Activated CD4-positive, alpha-beta T cell treated with anti-CD3 and anti-CD28 coated beads, Interleukin-2, amount 50 U/mL, for 1 hour (primary cell): ENCODE measurements at places on chromosomes 12 and 14.

GRCh38 chr12:41724216-41724615, 420.5 kb downstream of the GXYLT1 start:
- DNase-seq = no peak

DNA sequence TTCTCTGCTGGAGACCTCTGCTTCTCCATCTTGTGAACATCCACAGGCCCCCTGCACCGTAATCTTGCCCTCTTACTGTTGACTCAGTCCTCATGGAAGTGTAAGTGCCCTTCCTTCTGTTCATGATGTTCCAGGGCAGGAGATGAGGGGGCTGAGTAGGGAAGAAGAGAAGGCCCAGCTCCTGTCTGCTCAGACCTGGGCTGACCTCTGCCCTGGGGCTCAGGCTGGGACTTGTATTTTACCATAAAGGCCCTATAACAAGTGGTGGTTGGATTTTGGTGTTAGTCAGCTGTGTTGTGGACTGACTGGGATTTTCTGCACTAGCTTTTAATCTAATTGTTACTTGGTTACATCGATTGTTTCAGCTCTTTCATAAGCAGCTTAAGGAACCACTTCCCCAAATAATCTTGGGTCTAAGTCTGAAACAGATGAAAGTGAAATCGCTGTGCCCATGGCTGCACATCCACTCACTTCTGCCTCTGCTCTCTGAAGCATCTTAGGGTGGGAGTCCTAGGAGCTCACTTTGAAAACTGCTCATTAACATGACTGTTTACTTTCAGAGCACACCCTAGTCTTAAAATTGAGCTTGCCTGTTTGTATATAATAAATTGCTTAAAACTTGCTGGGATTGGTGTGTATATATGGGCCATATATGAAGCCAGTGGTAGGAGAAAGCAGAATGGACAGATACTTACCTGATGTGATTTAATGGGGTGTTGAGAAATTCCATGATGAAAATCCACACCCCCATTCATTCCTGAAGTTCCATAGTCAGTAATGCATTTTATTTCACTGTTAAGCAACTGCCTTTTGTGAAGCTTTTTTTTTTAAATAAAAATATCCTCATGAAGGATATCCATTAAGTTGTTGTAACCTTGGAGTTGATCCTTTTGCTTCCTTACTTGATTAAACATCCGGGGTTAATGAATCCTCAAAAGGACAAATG, 17.7 kb downstream of the C12orf71 start:
- DNase-seq = no peak

- no peak for DNase-seq
Measured at GRCh38 chr12:2163177-2163941, 110.6 kb downstream of the CACNA1C start.

DNA sequence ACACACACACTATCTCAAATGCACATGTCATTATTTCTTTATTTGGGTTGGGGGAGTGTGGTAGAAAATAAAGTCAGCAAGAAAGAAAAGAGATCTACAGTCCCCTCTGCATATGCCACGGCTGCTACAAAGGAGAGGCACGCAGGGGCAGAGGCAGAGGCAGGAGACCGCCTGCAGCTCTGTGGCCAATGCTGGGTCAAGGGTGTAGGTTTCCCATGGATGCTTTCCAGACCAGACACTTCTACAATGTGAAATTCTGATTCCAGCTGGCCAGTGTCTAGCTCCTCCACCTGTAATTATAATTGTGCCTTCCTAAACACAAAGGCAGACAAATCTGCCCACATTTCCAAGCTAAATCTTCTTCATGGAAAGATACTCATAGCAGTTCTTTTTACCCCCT, 19.2 kb downstream of the VPS37B start:
- DNase-seq = no peak

DNA sequence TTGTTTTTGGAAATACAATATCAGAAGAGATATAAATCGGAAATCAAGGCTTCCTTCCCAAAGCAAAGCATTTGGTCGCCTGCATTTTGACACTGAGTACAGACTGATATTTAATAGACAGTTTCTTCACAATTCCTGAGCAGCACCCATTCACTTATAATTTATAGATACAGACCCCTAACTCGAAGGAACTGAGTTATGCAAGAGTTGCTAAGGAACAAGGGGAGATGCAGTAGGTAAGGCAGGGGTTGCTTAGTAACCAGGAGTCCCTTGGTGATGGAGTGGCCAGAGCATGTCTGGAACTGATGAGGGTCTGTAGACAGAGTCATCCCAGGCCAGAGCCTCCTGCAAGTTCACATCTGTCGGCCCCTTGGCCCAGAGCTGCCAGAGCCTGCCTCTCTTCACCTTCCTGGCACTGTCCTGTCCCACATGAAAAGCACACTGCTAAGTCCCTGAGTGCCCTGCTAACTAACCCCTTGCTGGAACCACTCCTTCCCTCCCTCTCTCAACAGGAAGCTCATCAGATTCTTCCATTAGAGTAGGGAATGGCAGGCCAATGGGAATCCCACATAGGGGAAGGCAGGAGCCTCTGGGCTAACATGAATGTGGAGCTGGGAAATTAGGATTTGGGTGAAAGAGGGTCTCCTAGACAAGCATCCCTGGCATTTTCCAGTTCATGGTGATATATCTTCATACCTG, 3.6 kb upstream of the DHRS2 start:
- no peak for DNase-seq

- DNase-seq = peak; percentile 17
Measured at GRCh38 chr12:111093428-111094142, 173.2 kb upstream of the MYL2 start.

DNA sequence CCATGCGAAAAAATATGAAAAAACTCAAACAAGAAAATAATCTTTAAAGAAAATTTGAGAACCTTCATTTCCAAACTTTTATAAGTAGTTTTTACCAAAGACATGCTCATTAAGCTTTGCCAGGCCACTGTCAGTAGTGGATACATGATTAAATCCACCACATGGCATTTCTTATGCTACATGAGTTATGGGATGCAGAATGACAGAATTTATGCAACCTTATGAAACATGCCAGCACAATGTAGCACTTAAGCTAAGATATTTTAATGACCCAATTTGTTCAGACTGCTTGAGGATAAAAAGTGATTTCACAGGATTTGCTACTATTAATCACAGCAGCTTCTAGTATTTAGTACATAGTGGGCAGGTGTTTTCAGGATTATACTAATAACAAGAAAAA, 123.3 kb downstream of the ATP23 start:
- DNase-seq = no peak
